CD4-positive, alpha-beta T cell (primary cell): ENCODE measurements at places on chromosomes 5 and 9. TPM values are rescaled to one million over a fixed set of nuclear protein-coding genes. Genes with fewer than 3 reads are reported as not detected.
A peak's percentile ranks its signal among the peaks of the same experiment; 100 is the strongest.

- no peak for DNase-seq
Measured at GRCh38 chr9:133144904-133145851, 18.5 kb downstream of the GBGT1 start.

GRCh38 chr5:172149073-172149472 is 39.0 kb downstream of the STK10 start:
- no peak for DNase-seq

GRCh38 chr5:2298781-2299180 is 416.1 kb upstream of the IRX4 start:
- no peak for DNase-seq

The ORM2 gene
- not detected for total RNA-seq

DNA sequence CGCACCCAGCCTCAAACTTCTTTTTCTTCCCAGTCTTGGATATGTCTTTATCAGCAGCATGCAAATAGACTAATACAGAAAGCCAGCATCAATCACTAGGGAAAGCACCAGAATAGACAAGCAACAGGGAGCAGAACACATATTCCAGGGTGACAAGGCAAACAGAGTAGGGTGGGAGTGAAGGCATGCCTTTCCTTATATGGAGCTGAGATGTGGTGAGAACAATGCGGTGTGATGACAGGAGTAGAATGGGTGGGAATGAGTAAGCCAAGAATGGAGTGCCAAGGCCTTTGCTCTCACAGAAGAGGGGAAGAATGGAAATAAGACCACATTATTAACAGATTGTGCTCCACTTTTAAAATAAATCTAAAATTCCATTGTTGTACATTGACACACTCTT is 115.6 kb downstream of the CETN3 start:
- no peak for DNase-seq

The PPP1R2B gene
- total RNA-seq = 0.27 TPM

The IFNB1 gene
- not detected for total RNA-seq

The FGD3 gene
- 91.0 TPM for total RNA-seq

The ACER2 gene
- total RNA-seq = 1.2 TPM

The SPINK1 gene
- total RNA-seq = not detected

DNA sequence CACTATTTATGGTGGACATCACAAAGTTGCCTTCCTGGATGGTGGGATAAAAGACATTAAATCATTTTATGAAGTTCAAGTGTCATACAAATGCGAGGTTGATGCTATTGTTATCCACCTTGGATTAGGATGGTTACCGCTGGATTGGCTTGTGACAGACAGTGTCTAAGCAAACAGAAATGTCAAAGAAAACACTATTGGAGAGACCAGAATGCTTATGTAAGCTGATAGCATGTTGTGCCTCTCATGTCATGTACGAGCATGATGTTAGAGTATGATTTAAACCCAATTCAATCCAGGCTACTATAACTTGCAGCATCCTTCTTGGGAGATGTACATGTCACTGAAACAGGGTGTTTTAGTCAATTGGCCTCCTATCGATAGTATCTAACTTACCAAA is 178.8 kb upstream of the C9orf72 start:
- no peak for DNase-seq

The SPINK4 gene
- not detected for total RNA-seq

DNA sequence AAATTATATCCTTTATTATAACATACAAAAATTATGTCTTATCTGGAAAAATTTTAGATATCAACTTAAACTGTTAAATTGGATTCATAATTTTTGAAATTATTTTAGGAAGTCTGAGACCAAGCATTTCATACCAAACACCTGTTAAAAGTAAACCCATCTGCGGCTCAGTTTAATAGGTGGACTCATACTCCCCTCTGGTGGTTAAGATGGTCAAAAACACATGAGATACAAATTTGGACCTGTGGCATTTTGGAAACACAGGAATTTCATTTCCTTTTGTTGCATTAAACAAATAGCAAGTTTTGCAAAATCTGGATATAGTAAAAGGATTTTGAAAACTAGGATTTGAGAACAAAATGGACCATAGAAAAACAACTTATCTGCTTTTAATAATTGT is 53.7 kb downstream of the RGMB start:
- DNase-seq = no peak

DNA sequence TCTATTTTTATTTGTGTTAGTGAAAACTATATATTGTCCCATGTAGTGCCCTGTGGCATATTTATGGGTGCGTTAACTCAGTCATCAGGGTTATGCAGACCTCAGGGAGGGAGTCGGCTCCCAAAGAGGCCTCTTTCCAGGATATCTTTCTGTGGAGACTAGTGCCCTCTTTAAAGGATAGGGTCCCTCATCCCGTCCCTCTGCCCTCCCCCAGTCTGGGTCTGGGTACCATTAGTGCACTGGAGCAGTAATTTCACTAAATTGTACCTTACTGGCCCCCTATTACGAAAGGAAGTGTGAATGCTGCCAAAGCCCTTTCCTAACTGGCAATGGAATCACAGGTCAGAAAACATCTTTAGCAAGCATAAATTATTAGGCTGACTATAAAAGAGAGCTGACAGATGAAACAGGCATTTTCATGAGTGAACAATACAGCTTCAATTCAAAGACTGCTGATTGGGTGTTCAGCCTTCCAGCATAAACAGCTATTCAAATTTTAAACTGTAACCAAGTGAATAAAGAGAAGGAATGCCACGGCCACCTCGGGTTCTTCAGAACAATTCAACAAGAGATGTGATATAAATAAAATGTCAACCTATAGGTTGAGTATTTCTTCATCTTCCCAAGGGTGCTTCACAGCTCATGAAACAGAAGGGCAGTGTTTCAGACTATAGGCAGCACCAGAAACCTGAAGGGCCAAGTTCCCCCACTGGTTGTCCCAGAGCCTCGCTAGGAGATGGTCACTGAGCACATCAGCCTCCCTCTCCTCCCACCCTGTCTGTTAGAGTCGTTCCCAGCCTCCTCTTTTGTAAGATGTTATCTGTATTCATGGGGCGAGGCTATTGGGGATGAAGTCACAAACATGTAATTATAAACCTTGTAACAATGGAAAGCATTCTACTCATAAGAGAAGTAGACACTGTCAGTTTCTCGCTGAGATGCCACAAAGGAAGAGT is 318.7 kb downstream of the TMEM161B start:
- no peak for DNase-seq

DNA sequence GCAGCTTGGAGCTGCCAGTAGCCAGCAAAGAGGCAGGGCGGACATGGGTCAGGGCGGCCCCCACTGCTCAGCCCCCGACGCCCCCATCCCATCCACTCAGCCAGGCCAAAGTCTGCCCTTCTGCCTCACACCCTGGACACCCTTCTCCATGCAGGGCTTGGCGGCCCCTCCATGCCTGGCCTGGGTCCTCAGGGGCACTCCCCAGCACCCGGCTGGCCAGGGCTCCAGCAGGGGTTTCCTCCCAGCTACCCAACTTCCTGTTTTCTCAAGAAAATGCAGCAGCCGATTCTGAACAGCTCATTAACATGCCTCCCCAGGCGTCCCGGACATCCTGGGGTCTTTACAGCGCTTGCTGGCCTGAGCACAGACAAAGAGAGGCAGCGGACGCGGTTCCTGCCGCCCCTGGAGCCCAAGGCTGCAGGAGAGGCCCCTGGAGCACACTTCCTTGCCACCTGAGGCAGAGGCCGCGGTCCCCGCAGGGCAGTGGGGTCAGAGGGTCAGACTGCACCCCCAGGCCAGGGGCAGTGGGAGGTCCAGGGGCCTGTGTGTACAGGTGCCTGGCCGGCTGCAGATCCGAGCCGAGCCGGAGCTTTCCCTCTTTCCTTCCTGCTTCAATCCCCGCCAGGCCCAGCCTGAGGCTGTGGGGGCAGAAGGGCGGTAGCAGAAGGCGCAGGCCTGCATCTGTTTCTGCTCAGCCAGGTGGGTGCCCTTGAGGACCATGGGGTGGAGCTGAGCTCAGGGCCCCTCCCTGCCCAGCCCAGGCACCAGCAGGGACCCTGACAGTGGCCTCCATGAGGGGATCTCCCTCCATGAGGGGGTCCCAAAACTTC is 18.7 kb upstream of the NRARP start:
- no peak for DNase-seq

The ST8SIA4 gene
- total RNA-seq = 17.8 TPM

- DNase-seq = peak; percentile 24
Measured at GRCh38 chr5:149317281-149318048, 27.8 kb upstream of the GRPEL2 start.

DNA sequence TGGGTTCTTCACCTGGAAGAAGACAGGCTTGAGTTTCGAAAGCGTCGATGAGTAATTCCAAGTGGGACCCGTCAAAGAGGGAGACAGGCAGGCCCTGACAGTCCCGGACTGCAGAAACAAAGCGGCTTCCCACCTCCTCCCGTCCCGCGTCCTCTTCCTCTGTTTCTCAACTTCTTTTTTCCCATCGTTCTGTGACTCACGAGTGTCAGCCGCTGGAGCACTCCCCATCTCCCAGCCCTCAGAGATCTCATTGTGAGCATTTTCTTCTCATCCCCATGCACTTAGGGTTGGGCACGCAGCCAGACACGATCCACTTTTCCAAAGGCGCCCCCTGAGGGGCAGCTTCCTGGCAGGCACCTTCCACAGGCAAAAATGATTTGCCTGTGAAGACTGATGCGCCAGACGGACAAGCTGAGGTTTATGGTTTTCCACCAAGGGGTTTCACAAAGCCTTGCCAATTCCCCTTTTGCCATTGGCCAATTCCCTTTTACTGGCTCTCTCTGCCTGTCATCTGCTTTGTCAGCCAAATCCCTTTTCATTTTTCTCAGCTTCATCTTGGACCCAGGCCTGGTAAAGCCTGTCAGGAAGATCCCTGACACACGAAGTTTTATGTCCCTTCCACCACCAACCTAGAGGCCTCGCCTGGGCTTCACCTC is 86.5 kb upstream of the ANKRD55 start:
- DNase-seq = no peak

The FABP6 gene
- total RNA-seq = not detected

The MEGF10 gene
- total RNA-seq = not detected

The FAM114A2 gene
- total RNA-seq = 21.9 TPM

- DNase-seq = no peak
Measured at GRCh38 chr5:95838001-95838520, 15.5 kb upstream of the GLRX start.

GRCh38 chr5:110623874-110624273 is 102.6 kb downstream of the TMEM232 start:
- DNase-seq = no peak

DNA sequence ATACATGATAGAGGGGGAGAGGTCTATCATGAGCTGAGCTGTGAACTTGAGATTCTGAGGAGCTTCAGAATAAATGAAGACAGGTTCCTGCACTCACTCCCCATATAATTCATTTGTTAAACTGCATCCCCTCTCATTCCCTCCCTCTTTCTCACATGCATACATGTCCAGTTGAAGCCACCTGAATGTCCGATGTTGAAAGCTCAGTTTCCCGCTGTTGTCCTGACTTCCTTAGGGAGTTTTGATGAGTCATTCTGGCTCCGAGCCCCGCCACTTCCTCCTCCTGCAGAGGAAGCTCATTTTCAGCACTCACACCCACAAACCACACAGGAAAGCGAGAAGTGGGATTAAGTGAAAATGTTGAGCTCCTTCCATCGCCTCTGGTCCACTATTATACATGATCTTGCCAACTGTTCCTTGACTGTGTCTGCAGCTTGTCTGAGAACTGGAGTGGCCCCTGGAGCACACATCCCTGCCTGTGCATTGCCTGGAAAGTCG is 121.2 kb downstream of the CEMIP2 start:
- DNase-seq = peak; percentile 54

The AQP3 gene
- total RNA-seq = 99.8 TPM

The ADAMTS16 gene
- not detected for total RNA-seq

DNA sequence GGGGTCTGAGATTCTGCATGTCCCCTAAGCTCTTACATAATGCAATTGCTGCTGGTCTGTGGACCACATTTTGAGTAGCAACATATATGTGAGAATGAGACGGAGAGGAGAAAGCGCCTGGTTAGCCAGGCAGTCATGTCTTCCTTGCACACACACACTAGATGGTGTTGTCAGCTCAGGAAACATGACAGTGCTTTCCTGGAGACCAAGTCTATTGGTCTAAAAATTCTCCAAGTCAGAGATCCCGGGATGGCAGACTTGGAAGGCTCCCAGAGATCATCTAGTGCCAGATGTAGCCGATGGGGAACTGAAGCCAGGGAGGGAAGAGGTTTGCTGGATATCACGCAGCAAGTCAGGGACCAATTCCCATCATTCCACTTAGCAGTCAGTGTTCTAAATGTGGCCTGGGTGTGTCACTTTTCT is 53.4 kb downstream of the GALNT12 start:
- no peak for DNase-seq

DNA sequence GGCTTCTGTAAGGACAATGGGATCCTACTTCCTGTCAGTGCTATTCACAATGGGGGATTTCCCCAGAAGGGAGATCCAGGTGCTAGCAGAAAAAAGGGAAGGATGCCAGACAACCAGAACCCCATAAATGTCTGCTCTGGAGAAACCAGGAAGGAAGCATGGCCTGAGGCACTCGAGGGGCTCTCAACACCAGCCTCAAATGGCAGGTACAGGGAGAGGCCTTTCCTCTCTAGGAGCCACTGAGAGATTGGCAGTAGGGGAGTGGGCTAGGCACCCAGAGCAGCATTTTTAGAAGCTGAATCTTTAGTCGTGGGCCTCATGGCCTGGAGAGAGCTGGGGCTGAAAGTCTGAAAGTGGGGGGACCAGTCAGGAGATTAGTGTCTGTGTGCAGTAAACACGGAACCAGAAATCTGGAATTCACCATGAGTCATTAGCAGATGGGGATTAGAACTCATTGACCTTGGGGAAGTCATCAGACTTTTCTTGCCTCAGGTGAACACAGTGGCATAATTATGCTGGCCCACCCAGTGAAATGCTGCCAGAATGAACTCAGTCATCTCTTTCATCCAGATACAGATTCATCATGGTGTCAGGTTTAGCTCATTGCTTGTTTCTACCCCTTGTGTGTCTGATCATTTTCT is 28.3 kb downstream of the ARHGEF28 start:
- no peak for DNase-seq

GRCh38 chr5:125576822-125577221 is 830.4 kb upstream of the ZNF608 start:
- DNase-seq = no peak

The IL9 gene
- total RNA-seq = not detected

GRCh38 chr9:26181836-26182235 is 503.6 kb upstream of the TUSC1 start:
- no peak for DNase-seq

GRCh38 chr5:606526-607399 is 5.4 kb upstream of the CEP72 start:
- DNase-seq = no peak

The OTP gene
- not detected for total RNA-seq

The CER1 gene
- total RNA-seq = not detected

DNA sequence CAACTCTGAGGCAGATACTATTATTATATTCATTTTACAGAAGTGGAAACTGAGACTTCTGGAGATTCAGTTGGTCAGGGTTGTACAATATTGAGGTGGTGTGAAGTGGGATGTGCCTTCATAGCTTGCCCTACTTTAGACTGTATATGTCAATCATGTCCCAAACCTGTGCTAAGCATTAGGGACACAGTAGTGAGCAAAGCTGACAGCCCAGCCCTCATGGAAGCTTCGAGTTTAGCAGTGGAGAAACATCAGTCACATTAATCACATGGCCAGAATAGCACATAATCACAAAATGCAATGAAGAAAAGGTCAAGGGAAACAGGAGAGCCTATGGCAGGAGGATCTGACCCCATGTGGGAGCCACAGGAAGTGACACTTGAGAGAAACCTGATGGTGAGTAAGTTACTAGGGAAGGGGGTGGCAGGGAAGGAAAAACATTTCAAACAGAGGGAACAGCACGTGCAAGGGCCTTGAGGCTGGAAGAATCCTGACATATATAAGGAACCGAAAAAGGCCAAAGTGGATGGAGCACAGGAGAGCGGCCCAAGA is 20.5 kb upstream of the RALGPS1 start:
- DNase-seq = no peak

GRCh38 chr5:126648471-126648870 is 47.7 kb downstream of the PHAX start:
- DNase-seq = no peak

GRCh38 chr5:87150630-87151029 is 117.1 kb upstream of the RASA1 start:
- DNase-seq = no peak
